ELR (cell line): ENCODE measurements at places on chromosomes 12 and 14.

DNA sequence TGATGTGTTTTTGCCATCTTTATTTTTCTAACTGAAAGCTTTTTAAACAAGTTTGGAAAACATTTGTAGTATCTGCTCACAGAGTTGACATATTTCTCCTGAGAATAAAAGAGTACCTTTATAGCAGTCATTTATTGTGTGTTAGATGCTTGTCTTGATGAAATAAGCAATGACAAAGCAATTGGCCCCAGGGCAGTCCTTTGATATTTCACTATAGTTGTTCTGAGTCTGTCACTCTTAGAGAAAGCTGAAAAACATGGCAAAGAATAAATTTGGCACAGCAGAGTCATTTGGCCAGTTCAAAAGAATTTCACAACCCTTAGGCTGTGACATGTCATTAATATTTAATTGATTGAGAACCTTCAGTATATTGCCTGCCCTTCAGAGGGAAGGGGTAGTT is 166.2 kb downstream of the PTPRO start:
- no peak for DNase-seq

DNA sequence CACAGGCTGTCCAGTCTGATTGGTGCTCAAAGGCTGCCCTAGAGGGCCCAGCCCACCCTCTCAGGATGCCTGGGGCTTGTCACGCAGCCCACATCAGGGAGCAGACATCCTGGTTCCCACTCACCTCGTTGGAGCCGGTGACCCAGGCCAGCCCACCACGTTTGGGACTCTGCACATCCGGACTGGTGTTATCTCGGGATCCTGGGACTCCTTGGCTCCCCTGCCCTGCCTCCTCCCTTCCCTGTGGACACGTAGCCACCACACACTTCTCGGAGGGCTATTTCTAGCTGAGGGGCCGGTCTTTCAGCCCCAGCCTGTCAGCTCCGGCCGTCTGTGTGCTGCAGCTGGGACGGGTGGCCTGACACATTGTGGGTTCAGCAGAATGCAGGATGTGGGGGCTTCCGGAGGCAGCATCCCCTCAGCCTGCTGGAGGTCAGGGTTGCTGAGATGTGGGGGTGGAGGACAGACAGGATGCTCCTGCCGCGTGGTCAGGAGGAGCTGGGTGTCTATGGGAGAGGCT is 12.8 kb upstream of the FGF23 start:
- no peak for DNase-seq

DNA sequence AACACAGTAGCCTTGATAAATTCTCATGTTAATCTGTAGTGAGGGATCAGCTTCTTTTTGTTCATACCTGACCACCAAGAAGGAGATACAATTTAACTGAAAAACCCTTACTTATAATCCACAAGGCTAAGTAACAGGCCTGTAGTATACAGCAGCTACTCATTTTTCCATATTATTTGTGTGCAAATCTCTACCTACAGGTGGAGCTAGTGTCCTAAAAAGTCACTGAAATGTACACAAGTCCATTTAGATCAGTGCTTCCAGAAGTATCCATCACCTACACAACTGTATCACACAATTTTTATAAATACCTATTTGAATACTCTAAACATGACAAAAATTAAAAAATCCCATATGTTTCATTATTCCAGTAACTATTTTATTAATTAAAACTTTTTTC is 173.2 kb downstream of the SLC35F4 start:
- DNase-seq, result peak; percentile 63

DNA sequence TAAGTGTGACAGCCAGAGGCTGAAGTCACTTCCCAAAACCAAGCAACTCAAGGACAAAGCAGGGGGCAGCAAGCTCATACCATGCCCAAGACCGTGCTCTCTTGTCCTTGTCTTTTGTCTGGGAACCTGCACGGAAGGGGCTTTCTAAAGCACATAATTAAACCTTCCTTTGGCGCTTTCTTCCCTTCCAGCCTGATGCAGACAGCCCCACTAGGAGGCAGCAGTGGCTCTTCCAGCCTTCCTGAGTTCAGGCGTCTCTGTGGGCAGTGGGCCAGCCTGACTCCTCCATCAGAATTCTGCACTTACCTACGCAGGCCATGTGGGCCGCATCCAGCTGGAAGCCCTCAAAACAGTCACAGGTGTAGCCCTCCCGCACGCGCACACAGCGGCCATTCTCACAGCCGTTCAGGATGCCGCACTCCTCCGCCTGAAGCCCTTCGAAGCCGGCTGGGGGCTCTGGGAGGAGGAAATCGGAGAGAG is 7.6 kb downstream of the ISCA2 start:
- peak; percentile 78 for DNase-seq

- DNase-seq, result no peak
Measured at GRCh38 chr14:102926104-102926503, 3.6 kb downstream of the AMN start.

GRCh38 chr14:90087433-90087832 is 25.6 kb downstream of the KCNK13 start:
- DNase-seq, result peak; percentile 52

DNA sequence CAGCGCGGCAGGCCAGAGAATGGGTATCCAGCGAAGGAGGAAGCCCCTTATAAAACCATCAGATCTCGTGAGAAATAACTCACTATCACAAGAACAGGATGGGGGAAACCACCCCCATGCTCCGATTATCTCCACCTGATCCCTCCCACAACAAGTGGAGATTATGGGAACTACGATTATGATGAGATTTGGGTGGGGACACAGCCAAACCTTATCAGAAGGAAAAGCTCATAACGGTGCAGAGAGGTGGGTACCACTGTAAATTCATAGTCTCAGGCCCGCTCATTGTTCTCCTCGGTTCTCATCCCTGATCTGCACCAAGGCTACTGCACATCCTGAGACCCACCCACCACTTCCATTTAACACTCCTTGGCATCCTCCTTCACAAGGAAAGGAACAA is 326.5 kb downstream of the MED13L start:
- no peak for DNase-seq

- no peak for DNase-seq
Measured at GRCh38 chr12:92769124-92769901, 66.5 kb downstream of the PLEKHG7 start.

DNA sequence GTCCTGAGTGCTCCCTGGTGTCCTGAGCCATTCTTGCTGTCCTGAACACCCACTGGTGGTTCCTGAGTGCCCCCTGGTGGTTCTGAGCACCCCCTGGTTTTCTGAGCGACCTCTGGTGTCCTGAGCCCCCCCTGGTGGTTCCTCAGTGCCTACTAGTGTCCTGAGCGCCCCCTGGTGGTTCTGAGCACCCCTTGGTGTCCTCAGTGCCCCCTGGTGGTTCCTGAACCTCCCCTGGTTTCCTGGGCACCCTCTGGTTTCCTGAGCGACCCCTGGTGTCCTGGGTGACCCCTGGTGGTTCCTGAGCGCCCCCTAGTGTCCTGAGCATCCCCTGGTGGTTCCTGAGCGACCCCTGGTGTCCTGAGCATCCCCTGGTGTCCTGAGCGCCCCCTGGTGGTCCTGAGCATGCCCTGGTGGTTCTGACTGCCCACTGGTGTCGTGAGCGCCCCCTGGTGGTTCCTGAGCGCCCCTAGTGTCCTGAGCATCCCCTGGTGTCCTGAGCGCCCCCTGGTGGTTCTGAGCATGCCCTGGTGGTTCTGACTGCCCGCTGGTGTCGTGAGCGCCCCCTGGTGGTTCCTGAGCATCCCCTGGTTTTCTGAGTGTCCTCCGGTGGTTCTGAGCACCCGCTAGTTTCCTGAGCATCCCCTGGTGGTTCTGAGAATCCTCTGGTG is 473.1 kb downstream of the TMEM121 start:
- DNase-seq, result peak; percentile 55

GRCh38 chr14:77011245-77011644 is 17.3 kb downstream of the IRF2BPL start:
- DNase-seq, result no peak

DNA sequence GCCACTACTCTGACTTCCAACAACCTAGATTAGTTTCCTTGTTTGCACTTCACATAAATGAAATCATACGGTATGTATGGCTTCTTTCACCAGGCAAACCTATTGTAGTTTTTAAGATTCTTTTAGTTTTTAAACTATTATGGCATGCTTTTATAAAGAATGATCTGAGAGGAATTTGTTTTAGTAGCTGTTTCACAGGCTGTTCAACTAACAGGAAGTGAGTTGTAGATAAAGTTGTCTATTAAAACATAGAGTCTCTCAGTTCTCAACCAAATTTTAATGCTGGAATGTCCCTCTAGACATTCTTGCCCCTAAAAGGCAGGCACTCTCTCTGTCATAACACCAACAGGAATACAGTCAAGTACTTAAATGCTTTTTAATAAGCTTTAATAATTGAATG is 102.7 kb upstream of the DACT1 start:
- DNase-seq, result no peak

GRCh38 chr14:91501348-91501747 is 8.8 kb downstream of the PPP4R3A start:
- DNase-seq, result no peak

DNA sequence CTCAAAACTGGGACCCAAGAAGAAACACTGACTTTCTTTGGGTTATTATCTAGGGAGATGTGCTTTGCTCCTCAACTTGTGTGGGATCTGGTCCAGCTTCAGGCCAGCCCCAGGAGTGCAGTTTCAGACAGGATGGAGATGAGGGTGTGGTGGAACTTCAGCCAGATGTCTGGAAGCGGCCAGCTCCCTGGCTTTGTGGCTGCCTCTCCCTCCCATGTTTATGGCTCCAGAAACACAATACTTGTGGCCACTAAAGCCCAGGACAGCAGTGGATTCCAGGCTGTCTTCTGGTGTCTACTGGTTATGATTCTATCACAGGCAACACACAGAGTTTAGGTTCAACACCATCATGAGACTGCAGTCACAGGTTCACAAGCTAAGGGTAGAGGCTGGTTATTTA is 44.2 kb upstream of the EMP1 start:
- DNase-seq, result no peak

DNA sequence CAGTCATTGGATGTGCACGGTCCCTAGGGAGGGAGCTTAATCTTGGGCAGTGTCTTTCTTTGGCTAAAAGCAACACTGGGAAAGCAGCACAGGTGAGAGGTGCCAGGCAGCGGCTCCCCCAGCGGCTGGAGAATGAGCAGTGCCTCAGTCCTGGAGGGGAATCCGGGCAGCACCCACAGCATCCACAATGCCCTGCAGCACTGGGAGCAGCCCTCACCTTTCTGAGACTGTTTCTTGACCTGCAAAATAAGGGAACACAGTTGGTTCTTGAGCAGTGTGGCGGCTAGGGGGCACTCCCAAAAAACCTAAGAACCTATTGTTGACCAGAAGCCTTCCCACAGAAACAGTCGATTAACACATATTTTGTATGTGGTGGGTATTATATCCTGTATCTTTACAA is 75.8 kb downstream of the SINHCAF start:
- no peak for DNase-seq

- DNase-seq, result no peak
Measured at GRCh38 chr12:23669691-23670090, 279.8 kb downstream of the SOX5 start.

- peak; percentile 44 for DNase-seq
Measured at GRCh38 chr12:9273276-9273675, 65.1 kb upstream of the PZP start.

DNA sequence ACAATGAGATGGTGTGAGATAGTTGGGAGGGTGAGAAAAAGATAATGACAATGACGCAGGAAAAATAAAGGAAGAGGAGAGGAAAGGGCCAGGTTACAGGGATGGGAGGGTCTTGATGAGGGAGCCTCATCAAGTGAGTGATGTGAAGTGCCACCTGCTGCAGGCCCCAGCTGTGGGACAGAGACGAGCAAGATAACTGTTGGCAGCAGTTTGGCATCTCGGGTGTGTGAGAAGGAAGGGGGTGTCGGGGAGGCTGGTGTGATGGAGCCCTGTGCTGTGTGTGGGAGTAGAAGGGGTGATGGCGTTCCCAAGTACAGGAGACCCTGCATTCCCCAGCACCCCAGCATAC is 11.4 kb upstream of the TAC3 start:
- DNase-seq, result no peak

- no peak for DNase-seq
Measured at GRCh38 chr12:128603573-128604115, 220.1 kb downstream of the SLC15A4 start.

GRCh38 chr12:24697769-24698168 is 251.1 kb downstream of the BCAT1 start:
- DNase-seq, result no peak

- DNase-seq, result no peak
Measured at GRCh38 chr14:49106741-49107667, 479.2 kb downstream of the RPS29 start.

GRCh38 chr12:12214635-12215131 is 52.2 kb downstream of the LRP6 start:
- peak; percentile 53 for DNase-seq

DNA sequence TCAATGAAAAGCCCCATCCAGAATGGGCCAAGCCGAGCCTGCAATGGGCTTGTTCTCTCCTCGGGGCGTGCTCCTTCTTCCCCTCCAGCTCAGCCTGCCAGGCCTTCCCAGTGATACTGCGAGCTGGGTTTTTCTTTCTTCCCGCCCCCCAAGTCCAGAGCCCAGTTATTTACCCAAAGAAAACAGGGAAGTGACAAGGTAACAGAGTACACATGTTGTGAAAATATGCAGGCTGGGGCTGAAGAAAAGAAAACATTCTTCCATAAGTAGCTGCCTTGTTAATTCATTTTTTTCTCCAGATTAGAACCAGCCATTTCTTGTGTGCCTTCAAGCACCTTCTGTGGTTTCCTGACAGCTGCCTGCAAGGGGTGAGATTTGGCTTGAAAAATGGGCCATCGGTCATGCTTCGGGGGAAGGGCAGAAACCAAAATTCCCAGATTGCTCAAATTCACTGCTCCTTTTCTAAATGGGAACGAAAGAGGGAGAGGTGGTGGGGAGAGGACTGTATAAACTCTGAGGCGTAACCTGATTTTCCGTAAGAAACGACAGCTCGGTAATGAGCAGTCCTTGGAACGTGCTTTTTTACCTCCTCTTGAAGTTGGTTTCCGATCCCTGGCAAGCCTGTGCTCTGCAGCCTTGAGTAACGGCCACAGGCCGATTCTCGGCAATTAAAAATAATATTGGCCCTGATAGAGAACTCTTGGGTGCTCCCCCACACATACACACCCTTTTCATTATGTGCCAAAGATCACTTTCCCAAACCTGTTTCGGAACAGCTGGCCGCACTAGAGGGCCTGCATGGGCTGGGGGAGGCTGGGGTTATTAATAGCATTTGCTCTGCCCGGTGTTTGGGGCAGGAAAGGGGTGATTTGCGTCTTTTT is 229.4 kb downstream of the ZFP36L1 start:
- DNase-seq, result no peak

- DNase-seq, result no peak
Measured at GRCh38 chr12:120132863-120133385, 16.4 kb upstream of the RAB35 start.

DNA sequence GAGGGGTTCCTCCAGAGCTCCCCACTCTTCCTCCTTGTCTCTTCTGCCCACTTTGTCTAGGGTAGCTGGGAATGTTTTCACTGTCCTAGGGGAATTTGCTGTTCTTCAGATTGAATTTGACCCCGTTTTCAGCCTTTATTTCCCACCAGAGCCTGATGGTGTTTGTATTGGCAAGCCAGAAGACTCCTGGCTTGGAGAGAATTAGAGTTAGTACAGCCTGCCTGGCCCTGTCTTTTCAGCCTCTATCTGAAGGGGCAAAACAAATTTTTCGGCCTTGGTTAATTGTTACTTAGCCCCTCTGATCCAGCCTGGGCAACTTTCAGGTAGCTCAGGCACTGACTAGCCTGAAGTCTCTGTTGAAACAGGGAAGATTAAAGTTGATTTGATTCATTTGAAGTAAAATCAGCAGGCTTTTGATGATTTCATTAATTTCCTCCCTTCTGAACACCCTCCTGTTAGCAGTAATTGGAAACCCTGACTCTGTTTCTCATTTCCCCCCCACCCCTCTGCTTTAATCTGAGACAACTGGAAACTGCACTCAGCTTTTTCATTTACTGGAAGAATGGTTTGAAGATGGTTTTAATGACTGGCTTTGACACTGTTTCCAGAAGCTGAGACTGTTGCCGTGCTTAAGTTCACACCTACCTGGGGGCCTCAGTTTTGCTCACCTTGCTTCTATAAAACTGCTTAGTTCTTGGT is 63.3 kb downstream of the SUSD6 start:
- DNase-seq, result no peak
